Suppressor macrophage treated with lipopolysaccharide for 4 hours (primary cell): ENCODE measurements at places on chromosomes 2 and 18.

DNA sequence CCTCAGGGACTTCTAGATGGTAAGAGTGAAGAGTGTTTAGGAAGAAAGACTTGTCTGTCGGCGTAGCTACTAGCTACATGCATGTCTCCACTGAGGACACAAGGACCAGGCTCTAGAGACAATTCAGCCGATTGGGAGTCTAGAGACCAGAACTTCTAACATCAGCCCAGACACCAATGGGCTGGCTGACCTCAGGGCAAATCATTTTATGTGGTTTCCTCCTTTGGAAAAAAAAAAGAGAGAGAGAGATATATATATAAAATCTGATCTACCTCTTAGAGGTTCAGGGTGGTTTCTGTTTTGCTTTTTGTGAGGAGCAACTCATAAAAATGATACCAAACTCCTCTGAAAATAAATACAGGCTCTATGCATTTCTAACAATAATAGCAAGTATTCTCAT lies 212.8 kb downstream of the BCL2 start:
- DNase-seq = no peak

GRCh38 chr18:7079231-7079630 lies 38.4 kb downstream of the LAMA1 start:
- no peak for DNase-seq

- no peak for DNase-seq
Observed at GRCh38 chr2:215189393-215189792, 51.0 kb upstream of the ABCA12 start.

DNA sequence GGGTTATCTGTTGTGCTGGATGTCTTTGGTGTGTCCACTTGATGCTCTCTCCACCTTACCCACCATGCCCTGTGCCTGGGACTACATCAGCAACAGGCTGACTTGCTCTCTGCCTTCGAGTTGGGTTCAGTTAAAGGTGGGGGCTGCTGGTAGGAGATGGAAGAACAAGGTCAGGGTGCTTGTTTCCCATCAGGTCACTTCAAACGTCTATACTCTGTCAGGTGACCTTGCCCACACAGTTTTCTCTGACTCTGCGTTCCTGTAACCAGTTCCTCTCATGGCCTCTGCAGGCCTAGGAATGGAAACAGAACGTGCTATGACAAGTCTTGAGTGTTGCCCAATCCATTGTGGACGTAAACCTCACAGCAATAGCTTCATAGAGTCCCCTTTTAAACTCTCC lies 38.4 kb upstream of the PAPOLG start:
- peak; percentile 93 for DNase-seq

- DNase-seq = no peak
Observed at GRCh38 chr2:216635171-216635570, 2.0 kb downstream of the IGFBP2 start.

DNA sequence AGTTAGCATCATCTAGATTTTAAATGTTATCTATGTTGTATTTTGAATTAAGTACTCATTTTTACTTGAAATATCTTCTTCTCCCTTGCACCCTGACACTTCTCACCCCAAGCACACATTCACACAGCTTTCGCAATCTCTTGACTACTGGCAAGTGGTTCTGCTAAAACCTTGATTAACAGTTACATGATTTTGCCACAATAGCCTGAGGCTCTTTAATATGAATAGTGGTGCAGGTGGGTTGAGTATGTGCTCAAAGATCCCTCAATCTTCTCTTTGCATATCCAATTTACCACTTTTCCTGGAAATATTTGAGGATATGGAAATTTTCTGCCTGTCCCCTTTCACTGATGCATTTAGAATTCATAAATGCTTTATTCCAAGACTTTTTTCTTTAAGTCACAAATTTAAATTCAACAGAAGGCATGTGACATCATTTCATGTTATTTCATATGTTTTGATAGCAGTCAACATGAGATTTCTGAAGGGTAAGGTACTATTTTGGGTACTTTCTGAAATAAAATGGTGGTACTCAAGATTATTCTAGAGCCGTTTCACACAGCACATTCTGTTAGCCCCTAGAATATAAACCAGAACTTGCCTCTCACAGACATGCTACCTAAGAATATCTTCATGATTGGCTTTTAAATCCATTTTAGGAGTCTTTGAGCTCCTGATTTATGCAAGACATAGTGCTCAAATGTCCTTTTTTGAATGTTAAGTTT lies 339.7 kb downstream of the RPRM start:
- no peak for DNase-seq

- DNase-seq = no peak
Observed at GRCh38 chr2:240594511-240595380, 8.2 kb downstream of the CAPN10 start.

- peak; percentile 83 for DNase-seq
Observed at GRCh38 chr2:108354136-108354535, 23.6 kb upstream of the SULT1C4 start.

DNA sequence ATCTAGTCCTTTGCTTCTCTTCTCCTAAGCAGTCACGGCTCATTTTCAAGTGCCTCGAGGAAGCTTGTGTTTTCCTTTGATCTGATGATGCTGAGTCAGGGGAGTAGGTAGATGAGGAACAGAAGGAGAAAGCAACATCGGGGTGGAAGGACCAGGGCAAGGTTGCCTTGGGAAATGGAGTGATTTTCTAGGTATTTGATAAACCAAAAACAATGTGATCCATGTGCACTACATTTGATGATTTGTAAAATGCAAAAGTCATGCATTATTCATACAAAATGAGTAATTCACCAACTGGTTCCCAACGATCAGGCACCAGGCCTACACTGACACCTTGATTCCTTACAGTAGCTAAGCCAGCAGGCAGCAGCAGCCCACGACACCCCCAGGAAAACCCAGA lies 205.3 kb downstream of the ANAPC1 start:
- peak; percentile 32 for DNase-seq

- DNase-seq = no peak
Observed at GRCh38 chr2:222968550-222969155, 83.3 kb upstream of the KCNE4 start.

GRCh38 chr2:10533811-10534321 lies 85.7 kb upstream of the ODC1 start:
- no peak for DNase-seq

DNA sequence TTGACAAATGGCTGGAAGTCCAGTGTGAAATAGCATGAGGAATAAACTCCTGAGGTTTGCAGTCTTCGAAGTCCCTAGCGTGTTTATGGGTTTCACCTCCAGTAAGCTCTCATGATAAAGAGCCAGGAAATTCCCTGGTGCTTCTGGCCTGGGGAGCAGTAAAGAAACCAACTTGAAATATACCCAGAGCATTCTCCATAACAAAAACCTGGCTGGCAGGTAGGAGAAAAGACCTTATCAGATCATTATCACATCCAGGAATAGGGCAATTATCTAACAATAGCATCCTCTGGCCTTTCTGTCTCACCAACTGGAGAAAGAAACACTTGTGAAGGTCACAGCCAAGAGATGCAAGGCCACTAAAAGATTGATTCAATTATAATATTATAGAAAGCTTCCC lies 513.6 kb upstream of the LRRTM4 start:
- DNase-seq = no peak

DNA sequence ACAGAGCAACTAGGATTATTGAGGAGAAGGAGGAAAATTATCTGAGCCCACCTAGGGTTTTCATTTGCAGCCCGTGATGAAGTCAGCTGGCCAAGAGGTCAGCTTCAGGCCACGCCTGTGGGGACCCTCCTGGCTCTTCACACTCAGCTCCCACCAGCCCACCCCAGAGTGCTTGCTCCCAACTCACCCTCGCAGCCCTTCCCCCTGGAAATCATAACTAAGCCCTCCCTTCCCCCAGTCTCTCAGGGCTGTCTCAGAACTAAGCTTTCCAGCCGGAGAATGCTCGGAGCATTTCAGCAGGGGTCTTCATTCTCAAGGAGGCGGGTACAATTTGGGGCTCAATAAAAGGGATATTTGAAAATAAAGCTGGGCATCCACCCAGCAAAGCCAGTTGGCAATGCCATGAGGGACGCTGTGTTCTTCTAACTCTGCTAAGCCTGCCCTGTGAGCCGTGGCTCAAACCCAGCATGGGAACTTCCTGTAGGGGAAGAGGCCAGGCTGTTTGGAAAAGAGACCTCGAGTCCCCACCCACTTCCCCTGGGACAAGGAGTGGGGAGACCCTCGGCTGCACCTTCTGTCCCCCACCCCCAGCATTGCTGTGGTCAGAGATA lies 194.9 kb downstream of the CTIF start:
- DNase-seq = no peak

GRCh38 chr2:176493226-176493825 lies 224.1 kb downstream of the MTX2 start:
- DNase-seq = no peak

DNA sequence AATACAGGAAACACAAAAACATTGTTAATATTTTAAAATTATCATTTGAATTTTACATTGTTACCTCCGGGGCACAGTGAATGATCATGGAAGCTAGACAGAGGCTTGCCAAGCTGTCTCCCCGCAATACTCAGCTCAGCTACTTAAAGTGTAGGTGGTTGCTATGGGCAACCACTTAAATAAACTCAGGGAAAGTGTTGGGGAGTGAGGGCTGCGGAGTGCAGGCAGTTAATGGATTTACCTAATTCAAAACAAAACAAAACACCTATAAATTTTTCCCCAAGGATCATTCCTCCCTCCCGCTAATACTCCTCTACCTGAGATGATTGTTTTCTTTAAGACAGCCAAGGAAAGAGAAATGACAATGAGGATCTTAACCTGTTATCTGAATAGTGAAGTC lies 349.5 kb downstream of the TGIF1 start:
- no peak for DNase-seq

GRCh38 chr2:197793456-197793855 lies 8.3 kb upstream of the BOLL start:
- no peak for DNase-seq

GRCh38 chr2:152441961-152442360 lies 107.0 kb downstream of the FMNL2 start:
- no peak for DNase-seq

DNA sequence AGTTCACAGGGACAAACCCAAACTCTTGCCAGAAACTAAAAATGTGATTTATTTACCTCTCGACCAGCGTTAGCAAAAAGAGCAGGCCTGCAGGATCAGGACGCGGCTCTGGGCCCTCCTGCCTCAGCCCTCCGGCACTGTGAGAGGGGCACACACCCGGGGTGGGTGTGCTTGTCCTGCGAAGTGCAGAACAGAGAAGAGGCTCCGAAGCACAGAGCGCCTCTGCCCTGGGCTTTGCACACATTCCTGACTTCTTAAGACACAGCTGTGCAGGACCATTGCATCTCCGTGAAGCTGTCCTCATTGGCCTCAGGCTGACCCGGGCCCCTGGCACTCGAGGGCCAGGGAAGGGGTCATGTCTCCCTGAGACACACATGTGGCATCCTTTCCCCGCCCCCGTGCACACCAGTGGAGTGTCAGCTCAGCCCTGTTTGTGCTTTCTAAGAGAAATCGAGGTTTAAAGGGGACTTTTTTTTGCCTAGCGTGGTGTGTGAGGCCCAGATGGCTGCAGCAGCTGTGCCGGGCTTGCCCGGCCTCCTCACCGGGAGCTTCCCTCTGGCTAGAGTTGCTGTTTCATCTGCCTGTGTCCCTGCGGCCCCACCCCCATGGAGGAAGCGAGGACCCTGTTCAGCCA lies 9.9 kb upstream of the NFATC1 start:
- DNase-seq = no peak

GRCh38 chr2:111221701-111222100 lies 101.0 kb downstream of the BCL2L11 start:
- DNase-seq = no peak

DNA sequence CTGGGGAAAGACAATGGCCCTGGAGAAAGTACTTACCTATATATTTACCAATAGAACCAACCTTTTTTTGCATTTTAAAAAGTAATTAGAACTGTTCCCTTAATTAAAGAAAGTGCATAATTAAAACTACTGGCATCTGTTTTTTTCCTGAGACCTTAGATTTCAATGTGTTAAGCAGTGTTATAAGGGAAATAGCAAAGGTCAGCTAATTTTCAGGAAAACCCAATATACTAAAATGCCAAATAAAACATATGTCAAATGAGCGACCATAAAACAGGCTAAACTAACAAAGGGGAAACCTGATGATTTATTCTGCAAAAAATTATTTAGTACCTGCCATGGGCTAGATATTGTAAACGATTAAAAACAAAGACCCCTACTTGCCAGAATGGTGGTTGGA lies 223.9 kb upstream of the SESTD1 start:
- DNase-seq = no peak

DNA sequence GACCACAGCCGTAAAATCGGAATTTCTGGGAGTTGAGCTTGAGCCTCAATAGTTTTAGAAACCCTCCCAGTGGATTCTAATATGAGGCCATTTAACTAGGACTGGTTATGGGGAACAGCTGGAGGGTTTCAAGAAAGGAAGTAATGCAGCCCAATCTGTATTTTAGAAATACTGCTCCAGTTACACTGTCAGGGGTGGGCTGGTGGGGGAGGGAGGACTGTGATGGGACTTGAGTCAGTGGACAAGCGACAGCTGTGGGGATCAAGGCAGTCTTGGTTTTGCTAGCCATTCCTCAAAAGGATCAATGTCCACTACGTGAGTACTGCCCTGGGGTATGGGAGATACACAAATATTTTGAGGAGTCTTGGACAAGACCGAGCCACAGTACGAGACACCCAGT lies 34.8 kb downstream of the ASB1 start:
- no peak for DNase-seq

GRCh38 chr2:194380011-194380410 lies 1277.0 kb upstream of the SLC39A10 start:
- DNase-seq = no peak

GRCh38 chr2:65919550-65920188 lies 487.3 kb upstream of the SPRED2 start:
- DNase-seq = no peak

DNA sequence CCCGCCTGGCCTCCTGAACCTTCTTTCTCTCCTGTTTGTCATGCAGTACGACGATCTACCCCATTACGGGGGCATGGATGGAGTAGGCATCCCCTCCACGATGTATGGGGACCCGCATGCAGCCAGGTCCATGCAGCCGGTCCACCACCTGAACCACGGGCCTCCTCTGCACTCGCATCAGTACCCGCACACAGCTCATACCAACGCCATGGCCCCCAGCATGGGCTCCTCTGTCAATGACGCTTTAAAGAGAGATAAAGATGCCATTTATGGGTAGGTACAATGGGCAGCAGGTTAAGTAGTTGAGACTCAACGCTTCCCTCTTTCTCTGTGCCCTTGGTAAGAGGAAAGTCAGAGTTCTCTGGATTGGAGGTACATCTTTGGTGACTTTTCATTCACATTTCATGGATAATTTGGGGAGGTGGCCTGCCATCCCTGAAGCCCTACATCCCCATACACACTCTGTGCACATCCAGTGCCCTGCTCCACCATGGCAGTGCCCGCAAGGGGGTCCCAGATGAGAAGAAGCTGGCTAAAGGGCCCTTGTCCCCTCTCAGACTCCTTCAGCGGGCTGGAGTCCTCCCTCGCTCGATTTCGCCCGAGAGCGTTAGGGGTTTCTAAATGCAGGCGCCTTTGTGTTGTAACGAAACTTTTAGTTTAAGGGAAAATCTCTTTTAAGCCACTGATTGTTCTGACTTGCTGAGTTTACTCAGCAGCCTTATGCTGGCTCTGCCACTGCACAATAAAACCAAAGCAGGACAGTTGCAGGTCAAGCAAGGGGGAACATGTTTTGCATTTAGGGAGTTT lies 3.0 kb downstream of the MEIS1 start:
- DNase-seq = no peak
